Stimulated activated CD8-positive, alpha-beta memory T cell treated with anti-CD3 and anti-CD28 coated beads, Interleukin-12 subunit alpha, Interleukin-12 subunit beta, amount 100 ng/mL, for 1 hour (primary cell): ENCODE measurements at places on chromosomes 1 and 21.

DNA sequence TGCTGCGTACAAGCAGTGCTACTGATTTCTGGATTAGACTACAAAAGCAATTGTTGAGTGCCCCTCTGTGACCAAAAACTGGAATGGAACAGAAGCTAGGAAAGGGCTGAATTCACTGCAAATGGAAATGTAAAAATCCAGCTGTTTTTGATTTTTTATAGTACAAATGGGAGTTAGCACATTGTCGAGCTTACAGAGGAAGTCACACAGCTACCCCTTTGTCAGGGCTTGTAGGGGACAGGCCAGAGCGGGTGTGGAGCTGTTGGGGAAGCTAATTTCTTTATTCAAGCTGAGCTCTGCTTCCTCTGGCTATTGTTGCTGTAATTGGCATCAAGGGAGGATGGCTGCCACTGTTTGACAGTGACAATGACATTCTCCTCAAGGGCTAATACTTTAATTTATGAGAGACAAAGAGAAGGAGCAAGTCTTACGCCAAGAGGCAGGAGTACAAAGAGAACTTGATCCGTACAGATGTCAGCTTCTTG, 96.1 kb downstream of the SLC35F3 start:
- DNase-seq, result no peak

DNA sequence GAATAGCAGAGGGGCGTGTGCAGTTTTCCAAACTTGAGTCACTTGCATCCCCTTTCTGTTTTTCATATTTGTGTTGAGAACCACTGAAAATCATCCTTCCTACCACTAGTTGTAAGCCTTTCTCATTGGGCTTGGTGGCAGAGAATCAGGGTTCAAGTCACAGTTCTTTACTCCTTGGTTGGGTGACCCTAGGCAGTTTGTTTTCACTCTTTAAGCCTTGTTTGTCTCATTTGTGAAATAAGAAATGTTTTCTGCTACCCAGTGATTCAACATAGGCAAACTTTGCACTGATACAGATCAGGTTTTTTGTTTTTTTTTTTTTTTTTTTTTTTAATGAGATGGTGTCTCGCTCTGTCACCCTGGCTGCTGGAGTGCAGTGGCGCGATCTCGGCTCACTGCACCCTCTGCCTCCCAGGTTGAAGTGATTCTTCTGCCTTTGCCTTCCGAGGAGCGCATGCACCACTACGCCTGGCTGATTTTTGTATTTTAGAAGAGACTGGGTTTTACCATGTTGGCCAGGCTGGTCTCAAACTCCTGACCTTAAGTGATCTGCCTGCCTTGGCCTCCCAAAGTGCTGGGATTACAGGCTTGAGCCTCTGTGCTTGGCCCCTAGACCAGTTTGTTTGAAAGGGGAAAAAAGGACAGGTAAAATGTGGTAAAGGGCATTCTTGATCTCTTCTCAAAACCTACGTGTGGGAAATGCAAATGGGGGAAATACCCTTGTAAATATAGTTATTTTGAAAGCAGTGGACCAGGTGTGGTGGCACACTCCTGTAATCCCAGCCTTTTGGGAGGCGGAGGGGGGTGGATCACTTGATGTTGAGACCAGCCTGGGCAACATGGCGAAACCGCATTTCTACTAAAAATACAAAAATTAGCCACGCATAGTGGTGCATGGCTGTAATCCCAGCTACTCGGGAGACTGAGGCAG, 3.2 kb downstream of the CLIC4 start:
- DNase-seq, result no peak

- no peak for DNase-seq
These were observed 33.0 kb upstream of the LRIG2 start for GRCh38 chr1:113040041-113040440.

GRCh38 chr1:200819726-200820125, 53.1 kb upstream of the GPR25 start:
- no peak for DNase-seq

- no peak for DNase-seq
These were observed 168.9 kb downstream of the LMO4 start for GRCh38 chr1:87497380-87498203.

DNA sequence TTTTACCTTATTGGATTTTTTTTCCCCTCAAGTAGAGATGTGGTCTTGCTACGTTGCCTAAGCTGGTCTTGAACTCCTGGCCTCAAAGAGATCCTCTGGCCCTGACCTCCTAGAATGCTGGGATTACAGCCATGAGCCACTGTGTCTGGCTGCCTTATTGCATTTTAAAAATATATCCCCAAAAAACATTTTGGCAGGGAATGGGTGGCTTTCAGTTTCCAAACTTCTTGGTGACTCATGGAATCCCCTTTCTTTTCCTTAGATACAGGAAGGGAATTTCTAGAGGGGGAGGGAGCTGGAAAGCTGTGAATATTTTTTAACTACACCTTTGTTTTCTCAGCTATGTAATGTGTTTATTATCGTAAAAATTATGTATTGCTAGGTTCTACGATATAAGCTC, 73.3 kb downstream of the SNRPE start:
- DNase-seq, result no peak

DNA sequence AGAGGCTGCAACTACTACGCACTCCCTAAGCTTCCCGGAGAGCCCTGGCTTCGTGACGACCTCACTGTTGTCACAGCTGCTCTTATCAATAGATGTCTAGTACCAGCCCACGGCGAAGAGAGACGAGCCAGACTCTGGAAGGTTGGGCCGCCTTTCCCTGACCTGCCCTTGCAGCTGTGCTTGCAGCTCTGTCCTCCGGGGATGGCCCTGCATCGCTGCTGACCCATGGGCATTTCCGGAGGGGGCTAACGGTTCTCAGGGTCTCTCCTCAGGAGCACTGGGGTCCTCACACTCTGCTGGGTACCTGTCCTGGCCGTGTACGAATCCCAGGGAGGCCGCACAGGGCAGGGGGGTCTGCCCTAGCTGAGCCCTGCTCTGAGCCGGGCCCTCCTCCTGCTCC, 93.8 kb upstream of the COL6A1 start:
- no peak for DNase-seq

DNA sequence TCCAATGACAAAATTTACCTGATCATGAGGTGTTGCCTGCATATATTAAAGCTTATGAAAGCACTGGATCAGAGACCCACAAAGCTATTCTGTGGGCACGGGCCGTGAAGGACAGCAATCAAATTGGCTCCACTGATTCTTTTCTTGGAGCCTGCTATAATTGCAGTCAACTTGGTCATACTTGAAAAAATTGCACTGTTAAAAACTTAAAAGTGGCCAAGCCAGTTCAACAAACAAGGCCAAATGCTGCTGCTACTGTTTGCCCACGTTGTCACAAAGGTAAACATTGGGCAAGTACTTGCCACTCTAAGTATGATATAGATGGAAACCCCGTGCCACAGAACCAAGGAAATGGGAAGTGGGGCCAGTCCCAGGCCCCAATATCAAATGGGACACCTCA, 37.8 kb downstream of the CYP4A11 start:
- no peak for DNase-seq

DNA sequence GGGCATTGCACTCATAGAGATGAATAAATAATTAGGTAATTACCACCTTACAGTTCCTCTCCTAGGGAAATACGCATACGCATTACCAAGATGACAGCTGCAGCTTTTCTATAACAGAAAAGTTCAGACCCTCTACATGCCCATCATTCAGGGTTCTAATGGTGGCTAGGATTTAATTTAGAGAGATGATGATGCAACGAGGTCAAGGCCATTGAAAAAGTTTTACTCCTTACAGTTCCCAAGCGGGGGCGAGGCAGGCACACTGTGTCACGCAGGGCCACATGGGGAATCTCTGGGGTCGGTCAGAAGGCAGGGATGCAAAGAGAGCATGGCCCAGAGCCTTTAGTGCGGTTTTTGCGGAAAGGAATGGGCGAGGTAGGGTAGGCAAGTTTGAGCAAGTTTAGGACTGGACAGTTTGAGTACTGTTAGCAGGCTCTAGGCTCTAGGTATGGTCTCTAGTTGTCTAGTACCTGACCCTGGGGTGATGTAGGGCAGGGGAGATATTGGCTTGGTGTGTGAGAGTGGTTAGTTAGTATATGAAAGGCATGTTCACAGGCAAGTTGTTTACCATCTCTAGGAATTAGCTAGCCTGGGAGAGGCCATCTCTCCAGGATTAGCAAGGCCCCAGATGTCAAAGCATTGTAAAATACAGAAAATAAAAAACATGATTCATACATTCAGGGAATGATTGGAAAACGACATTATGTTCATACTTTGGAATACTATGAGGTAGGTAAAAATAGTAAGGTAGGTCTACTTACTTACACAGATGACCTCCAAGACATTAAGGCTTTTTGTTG, 29.6 kb upstream of the ID3 start:
- no peak for DNase-seq

DNA sequence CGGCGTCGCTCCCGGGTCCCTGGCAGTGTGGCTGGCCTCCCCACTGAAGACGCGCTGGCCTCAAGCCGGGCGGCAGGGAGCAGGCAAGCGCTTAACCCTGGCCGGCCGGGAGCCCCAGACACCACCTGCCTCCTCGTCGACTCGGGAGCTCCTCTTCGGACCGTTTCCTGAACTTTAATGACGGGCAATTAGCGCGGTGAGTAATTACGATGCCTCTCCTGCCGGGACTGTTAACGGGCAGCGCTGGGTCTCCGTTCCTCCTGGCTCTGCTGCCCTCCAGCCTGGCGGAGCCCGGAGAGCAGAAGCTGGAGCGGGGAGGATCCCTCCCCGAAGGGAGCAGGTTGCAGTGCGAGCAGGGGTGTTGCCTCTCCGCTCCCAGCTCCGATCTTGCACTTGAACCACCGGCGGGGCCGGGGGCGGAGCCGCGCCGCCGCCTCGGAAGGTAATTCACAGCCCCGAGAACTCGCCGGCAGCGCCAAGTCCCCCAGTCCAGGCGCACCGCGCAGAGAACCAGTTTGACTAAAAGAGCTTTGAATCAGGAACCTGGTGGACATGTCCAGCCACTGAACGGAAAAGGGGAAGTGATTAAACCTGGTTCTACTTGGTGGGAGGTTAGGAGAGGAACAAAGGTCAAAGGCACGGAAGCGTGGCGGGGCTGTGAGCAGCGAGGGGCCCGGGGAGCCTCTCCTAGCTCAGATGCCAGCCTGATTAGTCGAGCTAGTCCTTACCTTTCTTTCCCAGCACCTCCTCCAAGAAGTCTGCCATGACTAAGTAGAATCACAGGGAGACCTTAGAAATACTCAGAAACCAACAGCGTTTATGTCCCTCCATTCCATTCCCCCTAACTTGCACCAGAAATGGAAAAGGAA, 18.3 kb upstream of the PLEKHA6 start:
- DNase-seq, result no peak

GRCh38 chr1:184389446-184389845, 2.6 kb downstream of the C1orf21 start:
- DNase-seq, result no peak

DNA sequence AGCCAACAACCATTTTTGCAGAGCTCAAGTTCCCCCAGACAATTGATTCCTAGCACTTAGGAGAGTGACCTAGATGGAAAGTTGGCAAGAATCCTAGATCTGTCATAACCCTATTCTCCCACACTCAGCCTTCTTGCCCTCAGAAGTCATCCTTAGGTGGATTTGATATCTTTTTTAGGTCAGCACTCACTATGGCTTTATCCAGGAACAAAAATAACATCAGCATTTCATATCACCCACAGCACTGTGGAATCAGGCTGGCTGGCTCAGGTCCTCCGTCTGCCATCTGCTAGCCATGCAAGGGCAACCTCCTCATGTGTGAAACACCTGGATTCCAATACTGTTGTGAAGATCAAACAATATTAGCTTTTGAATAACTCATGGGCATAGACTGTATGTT, 6.0 kb downstream of the DPT start:
- no peak for DNase-seq

DNA sequence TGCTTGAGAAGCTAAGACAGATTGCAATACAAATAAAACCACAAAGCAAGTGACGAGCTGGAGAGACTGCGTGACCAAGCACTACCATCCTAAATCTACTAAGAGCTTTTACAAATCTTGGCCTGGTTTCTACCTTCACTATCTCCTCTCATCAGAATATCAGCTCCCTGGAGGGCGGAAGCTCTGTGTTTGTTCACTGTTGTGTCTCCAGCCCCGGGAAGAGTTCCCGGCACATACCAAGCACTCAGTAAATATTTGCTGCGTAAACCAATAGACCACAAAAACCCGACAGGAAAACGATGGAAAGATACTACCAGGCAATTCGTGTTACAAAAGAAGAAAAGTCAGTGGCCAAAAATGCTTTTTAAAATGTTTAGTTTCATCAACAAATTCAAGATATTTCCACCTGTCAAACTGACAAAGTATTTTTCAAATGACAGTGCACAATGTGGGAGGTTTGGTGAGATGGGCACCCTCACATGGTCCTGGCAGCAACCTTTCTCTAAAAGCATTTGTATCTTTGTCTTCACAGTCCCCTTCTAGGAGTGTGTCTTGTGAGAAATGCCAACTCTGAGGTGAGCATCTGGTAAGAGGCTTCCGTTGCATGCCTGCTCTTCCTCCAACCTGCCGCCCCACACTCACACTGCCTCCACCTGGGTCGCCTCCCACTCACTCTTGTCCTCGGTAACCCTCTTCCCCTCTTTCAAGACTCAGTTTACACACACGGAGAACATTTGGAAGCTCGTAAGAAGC, 34.7 kb downstream of the SLC1A7 start:
- no peak for DNase-seq

GRCh38 chr1:21963477-21964217, 13.2 kb upstream of the CELA3B start:
- peak; percentile 72 for DNase-seq

GRCh38 chr21:27365394-27365793, 398.5 kb upstream of the ADAMTS5 start:
- DNase-seq, result no peak

DNA sequence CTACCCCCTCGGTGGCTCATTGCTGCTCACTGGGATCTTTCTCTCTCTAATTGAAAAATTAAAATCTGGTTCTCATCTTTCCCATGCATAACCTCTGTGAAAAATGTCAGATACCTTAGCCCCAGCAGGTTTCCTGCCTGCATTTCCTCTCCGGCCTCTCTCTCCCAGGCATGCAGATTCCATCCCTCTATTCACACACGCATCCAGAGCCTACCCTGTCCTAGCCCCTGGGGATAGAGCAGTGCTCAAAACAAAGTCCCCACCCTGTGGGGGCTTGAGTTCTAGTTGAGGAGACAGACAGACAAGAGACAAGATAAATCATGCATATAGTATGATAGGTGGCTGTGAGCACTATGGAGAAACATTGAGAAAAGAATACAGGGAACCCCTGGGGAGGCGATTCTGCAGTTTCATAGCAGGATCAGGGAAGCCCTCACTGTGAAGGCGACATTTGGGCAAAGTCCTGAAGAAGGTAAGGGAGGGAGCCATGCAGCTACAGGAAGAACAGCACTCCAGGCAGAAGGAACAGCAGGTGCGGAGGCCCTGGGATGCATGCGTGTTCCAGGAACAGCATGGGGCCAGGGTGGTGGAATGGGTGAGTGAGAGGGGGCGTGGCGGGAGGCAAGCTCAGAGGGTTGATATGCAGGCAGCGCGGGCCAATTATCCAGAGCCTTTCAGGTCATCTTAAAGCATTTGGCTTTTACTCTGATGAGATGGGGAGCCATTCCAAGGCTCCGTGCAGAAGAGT, 3.5 kb upstream of the BSND start:
- DNase-seq, result no peak
